ENCODE measurements at places on chromosomes 4 and X.

DNA sequence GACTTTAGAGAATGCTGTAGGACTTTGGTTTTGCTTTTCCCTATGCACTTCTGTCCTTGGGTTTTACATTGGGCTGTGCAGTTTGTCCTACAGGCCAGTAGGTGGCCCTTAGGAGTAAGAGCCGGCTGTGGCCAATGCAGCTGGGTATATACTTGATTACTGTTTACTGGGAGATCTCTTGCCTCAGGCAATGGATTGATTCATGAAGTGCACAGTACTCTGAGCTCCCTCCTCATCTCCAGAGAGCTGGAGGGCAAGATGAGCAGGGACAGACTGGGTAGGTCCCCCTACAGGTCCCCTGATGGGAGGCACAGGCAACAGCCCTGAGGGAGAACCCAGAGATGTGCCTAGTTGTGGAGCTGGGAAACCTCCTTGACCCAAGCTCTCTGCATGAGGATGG lies 103.8 kb upstream of the QRFPR start:
- peak; percentile 70 for DNase-seq

DNA sequence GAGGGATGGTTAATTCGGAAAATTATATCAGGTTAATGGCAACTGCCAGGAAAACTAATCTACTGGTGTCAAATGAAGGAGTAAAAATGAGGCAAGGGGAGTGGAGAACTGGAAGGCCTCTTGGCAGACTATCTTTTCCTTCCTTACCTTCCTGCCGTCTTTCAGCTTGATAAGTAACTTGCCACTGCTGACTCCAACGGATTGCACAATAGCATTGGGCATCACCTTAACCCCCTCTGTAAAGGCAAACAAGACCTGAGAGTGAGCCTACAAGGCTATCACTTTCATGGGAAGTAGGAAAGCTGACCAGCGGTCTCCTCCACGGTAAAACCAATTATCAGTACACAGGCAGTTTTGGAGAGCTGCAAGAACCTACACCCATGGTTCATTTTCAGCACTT lies 26.2 kb upstream of the ELF4 start:
- no peak for DNase-seq

DNA sequence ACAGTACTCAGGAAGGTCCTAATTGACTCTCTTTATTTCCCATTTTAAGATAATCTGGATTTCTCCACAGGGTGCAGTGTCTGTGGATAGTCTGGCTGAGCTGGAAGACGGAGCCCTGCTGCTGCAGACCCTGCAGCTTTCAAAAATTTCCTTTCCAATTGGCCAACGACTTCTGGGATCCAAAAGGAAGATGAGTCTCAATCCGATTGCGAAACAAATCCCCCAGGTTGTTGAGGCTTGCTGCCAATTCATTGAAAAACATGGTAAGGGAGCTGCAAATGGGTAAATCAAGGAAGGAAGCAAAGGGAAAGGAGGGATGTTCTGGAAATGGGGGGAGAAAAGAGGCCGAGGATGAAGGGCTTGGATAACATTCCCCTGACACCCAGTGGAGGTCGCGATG lies 26.0 kb downstream of the ARHGAP36 start:
- DNase-seq = no peak

GRCh38 chrX:43892336-43892870 lies 10.2 kb upstream of the MAOB start:
- no peak for DNase-seq

- DNase-seq = no peak
Observed at GRCh38 chr4:6788123-6788522, 5.6 kb downstream of the KIAA0232 start.
